ENCODE measurements at places on chromosomes 4 and X.

- DNase-seq, result no peak
Observed at GRCh38 chr4:112511093-112511802, 4.7 kb downstream of the NEUROG2 start.

GRCh38 chrX:110536816-110537215, 178.2 kb downstream of the RTL9 start:
- no peak for DNase-seq

- DNase-seq, result no peak
Observed at GRCh38 chr4:66750273-66750672, 795.0 kb downstream of the CENPC start.

DNA sequence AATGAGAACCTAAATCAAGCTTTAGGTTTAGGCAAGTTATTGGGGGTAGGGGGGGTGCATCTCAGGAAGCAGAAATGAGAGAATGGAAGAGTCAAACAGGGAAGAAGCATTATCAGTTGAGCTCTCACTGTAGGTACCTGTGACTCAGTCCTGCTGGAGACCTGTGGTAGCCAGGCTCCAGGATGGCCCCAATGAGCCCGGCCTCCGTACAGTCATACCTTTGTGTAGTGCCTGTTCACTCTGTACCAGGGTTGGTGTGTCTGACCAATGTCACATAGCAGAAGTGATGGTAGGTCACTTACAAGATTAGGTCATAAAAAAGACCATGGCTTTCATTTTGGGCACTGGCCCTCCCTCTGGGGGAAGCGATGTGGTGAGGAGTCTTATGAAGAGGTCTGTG, 45.3 kb upstream of the NMU start:
- no peak for DNase-seq

GRCh38 chr4:76620723-76621468, 185.9 kb downstream of the SHROOM3 start:
- DNase-seq, result no peak

DNA sequence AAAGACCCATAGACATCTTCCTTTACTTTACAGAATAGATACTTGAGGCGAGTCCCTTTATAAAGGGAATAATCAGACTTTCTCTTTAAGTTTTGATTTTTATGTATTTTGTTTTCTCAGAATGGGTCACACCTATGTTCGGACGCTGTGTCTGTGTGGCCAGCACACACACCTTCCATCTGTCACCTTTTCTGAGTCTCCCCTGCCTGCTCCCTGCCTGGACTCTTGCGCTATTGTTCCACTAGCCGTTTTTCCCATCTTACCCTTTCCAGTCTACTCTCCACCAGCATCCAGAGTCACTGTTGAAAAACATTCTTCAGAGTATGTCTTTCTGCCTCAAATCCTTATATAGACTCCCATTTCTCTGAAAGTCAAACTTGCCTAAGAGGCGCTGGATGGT, 236.1 kb downstream of the MAML3 start:
- DNase-seq, result no peak

- peak; percentile 8 for DNase-seq
Observed at GRCh38 chr4:108465886-108466500, 154.4 kb upstream of the RPL34 start.

DNA sequence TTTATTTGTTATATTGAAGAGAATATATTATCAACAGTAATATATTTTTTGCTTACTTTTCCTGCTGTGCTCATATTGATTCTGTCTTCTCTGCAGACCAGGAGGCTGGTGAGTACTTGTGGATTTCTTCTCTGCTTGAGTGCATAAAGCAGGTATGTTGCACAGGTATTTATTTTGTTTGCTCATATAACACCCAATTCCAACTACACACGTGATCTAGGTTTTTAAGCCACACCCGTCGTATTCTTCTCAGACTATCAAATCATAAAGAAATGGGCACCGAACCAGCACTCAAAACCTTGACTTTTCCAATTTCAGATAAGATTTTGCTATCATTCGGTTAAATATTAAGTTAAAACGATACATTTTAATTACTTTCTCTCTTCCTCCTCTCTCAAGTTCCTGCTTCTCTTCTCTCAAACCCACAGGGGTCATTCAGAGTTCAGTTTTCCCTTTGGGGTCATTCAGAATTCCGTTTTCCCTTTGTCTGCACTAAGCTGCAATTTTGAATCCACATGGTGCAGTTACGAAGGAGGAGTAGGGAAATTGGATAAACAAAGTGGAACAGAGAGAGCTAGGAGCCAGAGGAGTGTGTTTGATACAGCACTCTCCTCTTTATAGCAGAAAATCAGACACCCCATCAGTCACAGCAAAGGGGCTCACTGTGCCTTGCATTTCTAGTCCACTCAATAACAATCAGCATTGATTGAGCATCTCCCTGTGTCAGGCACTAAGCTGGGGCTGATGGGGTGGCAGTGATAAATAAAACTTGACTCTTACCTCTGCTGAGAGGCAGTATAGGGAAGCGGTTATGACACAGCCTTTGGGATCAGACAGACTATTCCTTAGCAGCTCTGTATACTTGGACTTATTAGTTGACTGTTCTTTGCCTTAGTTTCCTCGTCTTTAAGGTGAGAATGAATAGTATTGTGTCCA, at the start of gene ADH1C:
ADH1C (minus strand) TSS at position 145 of the 936 bp plus-strand sequence; CDS start at position 74, 71 bp downstream.
- DNase-seq, result no peak

- DNase-seq, result no peak
Observed at GRCh38 chr4:124703154-124703553, 9.4 kb downstream of the ANKRD50 start.

- DNase-seq, result no peak
Observed at GRCh38 chrX:85870585-85870984, 176.8 kb downstream of the CHM start.

GRCh38 chr4:171919314-171919713, 106.1 kb downstream of the GALNTL6 start:
- no peak for DNase-seq

DNA sequence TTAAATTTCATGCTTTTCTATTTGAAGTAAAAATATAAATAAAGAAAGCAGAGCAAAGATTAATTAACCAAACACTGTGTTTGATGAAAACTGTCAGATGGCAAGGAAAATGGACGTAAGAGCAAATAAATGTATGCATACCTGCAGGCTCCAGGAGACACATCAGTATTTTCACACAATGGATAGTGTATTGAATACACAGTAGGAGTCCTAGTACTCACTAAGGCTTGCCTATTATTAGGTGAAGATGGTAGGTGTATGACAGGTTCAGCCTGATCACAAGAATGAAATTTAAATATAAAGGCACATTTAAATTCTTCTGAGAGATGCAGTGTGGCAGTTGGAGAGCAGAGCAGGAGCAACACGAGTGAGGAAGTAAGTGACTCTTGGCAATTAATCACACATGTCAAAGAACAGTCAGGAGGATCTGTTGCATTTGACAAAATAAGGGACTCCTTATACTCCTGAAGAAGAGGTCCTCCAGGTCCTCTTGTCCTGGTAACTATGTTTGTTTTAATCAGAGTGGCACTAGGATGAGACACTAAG, 106.0 kb upstream of the NDST4 start:
- DNase-seq, result no peak

GRCh38 chr4:148770848-148771247, 328.6 kb upstream of the NR3C2 start:
- no peak for DNase-seq

DNA sequence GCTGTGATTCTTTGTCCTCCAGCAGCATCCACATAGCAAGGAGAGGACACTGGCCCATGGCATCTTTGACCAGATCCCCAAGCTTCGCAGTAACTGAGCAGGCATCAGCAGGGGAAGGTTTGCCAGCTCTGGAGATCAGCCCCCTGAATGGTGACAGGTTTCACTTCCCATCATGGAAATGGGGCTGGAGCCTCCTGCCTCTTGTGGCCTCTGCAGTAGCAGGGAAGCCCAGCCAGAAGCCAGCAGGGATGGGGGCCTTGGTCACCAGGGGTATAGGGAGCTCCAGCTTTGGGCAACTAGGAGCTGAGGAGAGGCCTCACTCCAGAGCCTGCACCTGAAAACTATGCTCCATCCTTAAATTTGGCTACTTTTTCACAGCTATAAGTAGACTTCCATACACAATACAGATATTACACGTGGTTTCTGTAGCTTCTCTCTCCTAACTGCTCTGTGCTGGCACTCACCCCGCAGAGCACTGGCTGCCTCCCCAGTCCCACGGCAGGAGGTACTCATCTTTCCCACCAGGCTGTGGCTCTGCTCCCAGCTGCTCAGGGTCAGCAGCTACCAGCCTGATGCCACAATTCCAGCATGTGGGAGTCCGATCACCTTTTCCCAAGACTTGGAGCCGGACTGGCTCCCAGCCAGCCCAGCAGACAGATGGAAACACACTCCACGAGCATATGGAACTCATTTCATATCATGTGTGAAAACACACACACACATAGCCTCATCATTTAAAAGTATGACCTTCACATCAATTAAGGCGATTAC, 2.8 kb downstream of the TMEM271 start:
- no peak for DNase-seq

DNA sequence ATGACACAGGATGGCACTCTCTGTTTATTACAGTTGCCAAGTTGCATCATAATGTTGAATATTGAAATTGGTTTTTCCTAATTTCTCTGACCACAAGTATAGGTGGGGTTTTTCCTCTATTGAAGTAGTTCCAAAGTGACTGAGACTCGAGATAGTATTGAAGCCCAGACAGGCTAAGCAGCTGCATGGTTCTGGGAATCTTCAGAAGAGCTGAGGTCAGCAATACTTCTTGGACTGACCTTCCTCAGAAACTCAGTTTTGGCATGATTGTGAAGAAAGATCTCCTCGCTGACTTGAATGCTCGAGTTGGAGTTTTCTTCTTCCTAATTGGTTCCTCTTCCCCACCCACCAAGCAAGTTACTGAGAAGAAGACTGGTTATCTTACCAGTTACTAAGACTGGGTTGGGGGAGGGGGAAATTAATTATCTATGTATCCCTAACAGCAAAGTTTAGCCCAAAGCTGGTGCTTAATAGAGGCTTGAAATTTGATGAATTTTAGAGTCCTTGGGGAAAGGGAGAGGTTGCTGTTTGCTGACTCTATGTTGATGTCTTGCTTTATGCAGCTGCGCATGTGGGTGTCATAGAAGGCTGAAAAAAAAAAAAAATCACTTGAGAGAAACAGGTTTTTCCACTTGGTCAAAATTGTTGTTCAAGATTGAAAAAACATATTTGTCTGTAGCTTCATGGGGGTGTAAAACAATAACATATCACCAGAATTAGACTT, 91.1 kb downstream of the P2RY10 start:
- DNase-seq, result no peak

GRCh38 chrX:13419276-13419675, 99.4 kb upstream of the ATXN3L start:
- no peak for DNase-seq

- DNase-seq, result no peak
Observed at GRCh38 chr4:1540601-1541375, 134.5 kb upstream of the NKX1-1 start.

DNA sequence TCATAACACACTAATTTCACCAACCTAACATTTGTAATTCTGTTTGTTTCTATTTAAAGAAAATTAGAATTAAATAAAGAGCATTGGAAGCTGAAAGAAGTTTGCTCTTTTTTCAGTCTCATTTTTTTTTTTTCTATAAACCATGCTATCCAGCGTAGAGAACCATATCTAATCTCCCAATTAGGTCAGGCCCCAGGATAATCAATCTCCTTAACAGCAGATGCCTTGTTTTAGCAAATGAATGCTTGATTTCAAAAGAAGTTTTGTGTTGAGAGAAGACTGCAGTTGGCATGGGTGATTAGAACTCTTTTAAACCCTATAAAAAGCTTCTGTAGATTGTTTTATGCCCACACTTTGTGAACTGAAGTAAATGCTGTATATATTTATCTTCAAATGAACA, 15.6 kb upstream of the MAD2L1 start:
- no peak for DNase-seq

DNA sequence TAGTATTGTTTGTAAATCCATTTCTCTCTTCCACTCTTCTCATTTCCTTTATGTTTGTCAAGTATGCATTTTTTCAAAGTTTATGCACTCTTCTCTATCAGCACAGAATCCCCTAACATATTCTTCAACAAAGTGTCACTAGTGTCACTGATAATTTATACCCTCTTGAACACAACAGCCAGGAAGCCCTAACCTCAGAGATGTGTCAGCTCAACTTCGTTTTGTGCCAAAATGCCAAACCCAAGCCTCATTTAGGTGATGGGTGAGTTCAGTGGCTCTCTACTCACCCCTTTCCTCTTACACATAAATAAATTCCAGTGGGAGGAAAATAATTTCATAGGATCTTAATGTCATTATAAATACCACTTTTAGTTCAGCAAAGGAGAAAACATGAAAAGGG, 22.4 kb upstream of the P2RY10 start:
- no peak for DNase-seq

DNA sequence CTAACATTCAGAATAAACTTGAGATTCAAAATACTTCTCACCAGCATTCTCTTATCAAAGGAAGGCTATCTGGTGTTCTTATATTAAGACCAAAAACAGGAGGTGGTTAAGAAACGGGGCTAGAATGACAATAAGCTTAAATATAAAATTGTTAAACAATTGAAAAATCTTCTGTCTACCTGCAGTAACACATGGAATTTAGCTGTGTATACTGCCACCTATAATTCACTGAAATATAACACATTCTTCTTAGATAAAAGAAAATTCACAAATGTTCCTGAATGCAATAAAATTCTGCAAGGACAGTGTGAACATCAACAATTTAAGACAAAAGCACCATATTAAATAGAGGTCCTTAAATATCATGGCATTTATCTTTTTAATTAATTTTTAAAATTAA, 11.5 kb upstream of the PCDH10 start:
- no peak for DNase-seq

DNA sequence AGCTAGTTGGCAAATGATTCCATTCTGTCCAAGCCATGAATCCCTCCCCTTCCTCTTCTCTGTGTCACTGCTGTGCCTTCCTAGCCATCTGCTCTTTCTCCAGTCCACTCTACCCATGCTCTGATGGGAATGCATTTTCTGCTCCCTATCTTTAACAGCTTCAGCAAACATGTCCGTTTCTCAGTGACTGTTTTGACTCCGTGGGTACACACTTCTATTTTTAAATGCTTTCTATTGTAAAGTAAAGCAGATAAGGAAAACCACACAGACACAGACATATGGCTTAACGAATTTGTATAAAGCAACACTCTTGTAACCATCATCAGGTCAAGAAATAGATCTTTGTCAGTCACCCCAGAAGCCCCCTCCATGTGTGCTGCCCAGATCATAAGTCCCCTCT, 72.4 kb upstream of the KLHL13 start:
- no peak for DNase-seq

GRCh38 chr4:183814461-183814860, 90.6 kb upstream of the STOX2 start:
- DNase-seq, result no peak

All from CD4-positive, alpha-beta T cell treated with Interleukin-6 at 100 ng/mL for 8 hours (primary cell).